ENCODE measurements at places on chromosomes 1 and 21.
A peak's percentile ranks its signal among the peaks of the same experiment; 100 is the strongest.

GRCh38 chr1:26132128-26132833, 20.7 kb downstream of the PDIK1L start:
- no peak for DNase-seq

DNA sequence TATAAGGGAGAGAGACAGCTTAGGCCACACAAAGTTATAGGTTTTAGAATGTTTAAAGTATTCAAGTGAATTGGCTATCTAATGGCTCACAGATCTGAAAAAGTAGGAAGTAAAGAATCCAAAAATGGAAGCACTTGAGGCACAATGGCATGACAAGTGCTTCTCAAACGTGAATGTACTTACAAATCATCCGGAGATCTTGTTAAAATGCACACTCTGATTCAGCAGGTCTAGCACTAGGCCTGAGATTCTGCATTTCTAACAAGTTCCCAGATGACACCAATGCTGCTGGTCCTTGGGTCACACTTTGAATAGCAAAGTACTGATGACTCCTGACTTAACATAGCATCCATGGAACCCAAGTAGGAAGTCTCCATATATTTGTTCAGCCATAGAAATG, 20.9 kb upstream of the AGL start:
- DNase-seq = no peak

DNA sequence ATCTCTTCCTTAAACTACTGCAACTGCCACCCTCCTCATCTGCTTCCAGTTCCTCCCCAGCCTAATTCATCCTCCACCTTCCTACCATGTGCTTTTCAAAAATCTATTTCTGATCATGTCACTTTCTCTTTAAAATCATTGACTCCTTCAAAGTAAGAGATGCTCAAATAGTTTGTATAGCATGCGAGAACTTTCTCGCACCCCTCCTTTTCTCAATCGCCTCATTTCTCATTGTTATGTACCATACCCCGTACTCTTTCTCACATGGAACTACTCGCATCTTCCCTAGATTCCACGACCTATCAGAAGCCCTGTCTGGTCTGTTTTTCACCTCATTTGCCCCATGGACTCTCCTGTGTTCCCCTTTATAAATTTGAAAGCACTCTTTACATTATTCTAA, 238.2 kb downstream of the NRIP1 start:
- no peak for DNase-seq

- no peak for DNase-seq
These were observed 85.7 kb upstream of the NGF start for GRCh38 chr1:115423776-115424175.

GRCh38 chr1:194223596-194223995, 1037.2 kb upstream of the B3GALT2 start:
- no peak for DNase-seq

DNA sequence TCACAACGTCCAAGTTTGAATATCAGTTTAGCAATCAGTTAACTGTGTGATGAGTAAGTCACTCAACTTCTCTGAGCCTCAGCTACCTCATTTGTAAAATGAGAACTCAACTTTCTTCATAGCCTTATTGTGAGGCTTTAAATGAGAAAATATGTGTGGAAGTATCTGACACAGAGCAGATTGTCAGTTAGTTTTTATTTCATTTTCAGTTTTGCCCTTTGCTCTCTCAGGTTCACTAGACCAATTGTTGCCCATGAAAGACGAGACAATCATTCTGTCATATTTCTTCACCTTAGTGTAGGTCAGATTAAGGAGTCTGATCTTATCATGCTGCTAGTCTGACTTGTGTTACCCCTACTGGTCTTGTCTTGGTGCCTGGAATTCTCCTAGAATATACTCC, 232.8 kb upstream of the PTBP2 start:
- DNase-seq = no peak

DNA sequence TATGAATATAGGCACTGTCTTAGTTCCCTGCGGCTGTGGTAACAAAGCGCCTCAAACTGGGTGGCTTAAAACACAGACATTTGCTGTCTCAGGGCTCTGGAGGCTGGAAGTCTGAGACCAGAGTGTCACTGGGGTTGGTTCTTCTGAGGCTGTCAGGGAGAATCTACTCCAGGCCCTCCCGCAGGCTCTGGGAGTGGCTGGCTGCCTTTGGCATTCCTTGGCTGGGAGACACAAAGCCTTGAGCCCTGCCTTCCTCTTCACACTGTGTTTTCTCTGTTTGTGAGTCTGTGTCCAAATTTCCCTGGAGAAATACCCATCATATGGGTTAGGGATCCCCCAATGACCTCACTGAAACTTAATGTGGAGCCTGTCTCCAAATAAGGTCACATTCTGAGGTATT, 38.5 kb downstream of the B3GALT5 start:
- no peak for DNase-seq

DNA sequence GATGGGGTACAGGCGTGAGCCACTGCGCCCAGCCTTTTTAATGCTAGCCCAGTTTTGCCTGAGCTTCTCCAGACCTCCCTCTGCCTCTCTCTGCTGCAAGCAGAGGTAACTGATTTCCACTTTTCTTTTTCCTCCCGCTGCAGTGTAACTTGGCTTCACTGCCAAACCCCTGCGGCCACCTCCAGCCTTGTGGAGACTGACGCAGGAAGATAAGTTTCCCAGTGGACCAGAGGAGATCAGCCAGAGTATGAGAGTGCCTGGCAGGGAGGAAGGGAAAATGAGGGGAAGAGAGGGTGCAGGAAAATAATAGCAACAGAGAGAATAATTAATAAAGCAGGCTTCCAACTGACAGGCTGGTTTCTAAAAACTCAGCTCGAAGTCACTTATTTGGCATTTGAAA, 143.7 kb downstream of the PCNX2 start:
- DNase-seq = no peak

DNA sequence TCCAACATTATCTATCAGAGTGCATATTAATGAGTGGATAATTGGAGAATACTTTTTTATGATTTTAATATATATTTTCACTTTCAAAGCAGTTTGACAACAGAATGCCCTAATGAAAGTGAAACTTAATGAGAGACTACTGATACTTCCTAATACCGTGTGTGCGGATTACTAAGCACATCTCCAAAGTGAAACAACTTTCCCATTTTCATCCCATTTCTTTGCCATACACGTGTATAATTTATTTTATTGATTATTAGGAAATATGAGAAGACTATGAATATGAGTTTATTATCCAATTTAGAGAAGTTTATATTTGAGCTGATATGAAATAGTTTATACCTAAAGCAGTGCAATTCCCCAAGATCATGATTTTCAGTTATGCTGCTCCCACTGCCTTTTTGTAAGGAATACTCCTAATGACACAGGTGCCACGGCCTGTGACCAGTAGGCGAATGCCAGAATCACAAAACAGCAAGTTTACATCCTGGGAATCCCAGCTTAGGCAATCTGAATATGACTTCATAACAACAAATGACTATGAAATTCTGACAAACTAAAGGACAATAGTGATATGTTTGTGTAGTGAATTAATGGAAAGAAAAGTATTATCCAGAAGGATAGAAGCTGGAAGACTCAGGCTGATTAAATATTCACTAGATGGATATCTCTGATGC, 202.9 kb downstream of the NCAM2 start:
- no peak for DNase-seq

- DNase-seq = no peak
These were observed 2.5 kb upstream of the MOV10 start for GRCh38 chr1:112672009-112672408.

GRCh38 chr1:8702850-8703810, 114.3 kb downstream of the RERE start:
- DNase-seq = peak; percentile 80

- no peak for DNase-seq
These were observed 12.2 kb downstream of the PFKL start for GRCh38 chr21:44312089-44312488.

DNA sequence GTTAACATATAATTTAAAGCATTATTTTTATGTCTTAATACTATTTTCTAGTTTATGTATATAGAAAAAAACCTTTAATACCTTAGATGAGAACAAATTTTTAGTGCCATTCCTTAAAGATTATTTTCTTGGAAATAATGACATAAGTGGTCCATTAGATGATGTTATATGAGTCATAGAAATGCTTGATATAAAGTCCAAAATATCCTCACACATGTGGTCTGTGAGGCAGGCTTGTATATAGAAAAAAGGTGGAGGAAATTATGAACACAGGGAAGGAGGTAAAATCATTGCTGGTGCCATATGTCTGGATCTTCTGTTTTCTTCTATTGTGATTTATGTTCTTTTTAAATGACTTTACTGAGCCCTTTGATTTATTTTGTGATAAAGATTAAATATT, 79.3 kb downstream of the MAP3K7CL start:
- no peak for DNase-seq

DNA sequence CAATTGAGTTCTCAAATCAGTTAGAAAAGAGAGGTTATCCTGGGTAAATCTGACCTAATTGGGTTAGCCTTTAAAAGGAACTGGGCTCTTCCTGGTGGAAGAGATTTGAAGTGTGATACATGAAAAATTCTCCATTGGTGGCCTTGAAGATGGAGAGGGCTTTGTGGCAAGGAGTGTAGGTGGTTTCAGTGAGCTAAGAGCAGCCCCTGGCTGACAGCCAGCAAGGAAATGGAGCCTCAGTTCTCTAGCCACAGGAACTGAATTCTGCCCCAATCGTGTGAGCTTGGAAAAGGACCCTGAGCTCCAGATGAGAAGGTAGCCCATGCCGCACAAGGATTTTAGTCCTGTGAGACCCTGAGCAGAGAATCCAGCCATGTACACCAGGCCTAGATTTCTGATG, 12.7 kb upstream of the HYI start:
- DNase-seq = no peak

DNA sequence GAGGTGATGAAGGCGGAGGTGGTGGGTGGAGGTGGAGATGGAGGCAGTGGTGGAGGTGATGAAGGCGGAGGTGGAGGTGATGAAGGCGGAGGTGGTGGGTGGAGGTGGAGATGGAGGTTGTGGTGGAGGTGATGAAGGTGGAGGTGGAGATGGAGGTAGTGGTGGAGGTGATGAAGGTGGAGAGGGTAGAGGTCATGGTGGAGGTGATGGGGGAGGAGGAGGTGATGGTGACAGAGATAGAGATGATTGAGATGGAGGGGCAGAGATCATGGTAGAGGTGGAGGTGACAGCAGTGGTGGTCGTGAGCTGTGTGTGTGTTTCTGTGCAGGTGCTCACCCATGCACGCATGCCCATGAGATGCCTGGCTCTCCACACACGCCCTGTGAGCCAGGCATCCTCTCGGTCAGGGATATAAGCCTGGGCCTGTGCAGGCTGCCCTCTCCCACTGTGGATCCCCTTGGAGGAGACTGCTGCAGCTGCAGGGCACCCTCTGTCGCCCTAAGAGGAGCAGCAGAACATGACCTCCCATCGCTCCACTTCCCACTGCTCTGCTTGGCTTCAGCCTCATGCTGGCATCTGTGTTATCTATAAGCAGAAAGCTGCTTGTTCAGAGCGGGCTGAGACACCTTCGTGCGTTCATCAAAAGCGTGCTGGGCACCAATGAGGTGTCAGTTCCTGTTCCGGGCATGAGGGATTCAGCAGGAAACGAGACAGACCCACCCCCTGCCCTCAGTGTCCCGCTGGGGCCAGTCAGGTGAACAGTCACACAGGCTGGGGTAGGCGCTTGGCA, 20.5 kb upstream of the NPHP4 start:
- DNase-seq = peak; percentile 11

DNA sequence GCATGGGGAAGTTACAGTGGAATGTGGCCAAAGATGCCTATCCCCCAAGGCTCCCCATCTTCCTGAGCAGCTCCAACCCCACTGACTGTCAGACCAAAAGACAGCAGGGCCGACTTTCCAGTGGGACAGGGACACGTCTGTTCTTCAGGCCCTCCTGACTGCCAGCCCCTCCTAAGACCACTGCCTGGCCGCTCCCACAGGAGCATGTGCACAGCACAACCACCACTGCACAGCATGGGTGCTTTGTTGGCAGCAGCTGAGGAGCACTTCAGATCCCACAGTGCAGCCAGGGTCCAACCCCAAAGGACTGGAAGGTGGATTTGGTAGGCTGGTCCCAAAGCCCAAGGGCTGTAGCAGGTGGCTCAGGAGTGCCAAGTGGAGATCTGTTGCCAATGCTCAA, 648.3 kb upstream of the BRINP3 start:
- no peak for DNase-seq

GRCh38 chr1:71041806-71042205, 5.8 kb downstream of the PTGER3 start:
- no peak for DNase-seq

DNA sequence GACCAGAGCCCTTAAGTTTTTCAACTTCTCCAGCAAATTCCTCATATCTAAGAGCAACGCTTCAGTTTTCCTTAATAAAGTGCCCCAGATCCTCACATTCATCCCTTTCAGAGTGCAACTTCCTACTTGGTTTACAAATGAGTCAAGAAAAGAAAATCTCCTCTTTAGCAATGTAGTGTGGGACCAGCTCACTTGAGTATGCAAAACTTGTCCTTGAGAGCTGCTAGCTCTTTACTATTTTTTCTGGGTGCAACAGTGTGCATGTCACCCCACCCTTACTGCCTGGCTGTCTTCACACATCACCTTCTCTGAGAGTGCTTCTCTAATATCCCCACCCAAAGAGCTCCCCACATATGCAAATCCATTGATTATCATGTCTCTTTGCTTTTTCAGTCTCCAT, 203.1 kb upstream of the CAMK1G start:
- no peak for DNase-seq

- DNase-seq = no peak
These were observed 53.9 kb downstream of the PRSS38 start for GRCh38 chr1:227869279-227869842.

- DNase-seq = no peak
These were observed 49.4 kb downstream of the SPATA46 start for GRCh38 chr1:162327144-162327787.

- DNase-seq = no peak
These were observed 96.6 kb upstream of the B3GALT2 start for GRCh38 chr1:193283016-193283415.

DNA sequence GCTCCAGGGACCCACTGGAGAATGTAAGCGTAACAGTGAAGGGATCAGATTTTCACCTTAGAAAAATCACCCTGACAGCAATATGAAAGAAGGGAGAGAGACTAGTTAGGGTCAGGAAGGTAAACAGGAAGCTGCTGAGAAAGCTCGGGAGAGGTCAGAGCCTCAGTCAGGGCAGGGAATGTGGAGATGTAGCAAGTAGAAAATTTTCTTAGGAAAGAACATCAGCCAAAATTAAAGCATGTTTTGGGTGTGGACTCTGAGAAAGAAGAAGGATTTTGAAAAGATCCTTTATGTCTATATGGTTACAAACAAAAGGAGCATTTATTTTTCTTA, 16.7 kb upstream of the ERICH3 start:
- no peak for DNase-seq

GRCh38 chr1:196890668-196891067, 2.8 kb downstream of the CFHR4 start:
- no peak for DNase-seq

DNA sequence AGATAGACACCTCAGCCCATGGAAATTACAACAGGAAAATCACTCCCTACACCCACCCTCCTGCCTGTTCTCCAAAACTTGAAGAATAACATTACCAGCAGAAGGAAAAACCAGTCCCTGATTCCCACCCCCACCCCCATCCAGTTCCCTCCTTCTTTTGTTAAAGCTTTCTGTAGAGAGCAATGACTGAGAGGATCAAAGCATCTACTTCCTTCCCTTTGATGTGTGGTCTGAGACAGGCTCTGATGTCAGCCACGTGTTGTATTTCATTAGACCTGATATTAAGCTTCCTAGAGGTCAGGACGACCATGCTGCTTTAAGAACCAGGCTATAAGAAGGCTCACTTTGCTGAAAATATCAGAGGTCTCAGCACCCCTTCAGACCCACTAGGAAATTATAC, 73.9 kb upstream of the HAO2 start:
- no peak for DNase-seq

- DNase-seq = no peak
These were observed 38.7 kb upstream of the TTC22 start for GRCh38 chr1:54839824-54840223.

GRCh38 chr1:212791261-212791675, 309 bp downstream of the NSL1 start:
- no peak for DNase-seq

Data from stimulated activated naive B cell treated with anti-CD40 and anti-IgM and Interleukin-4, amounts not matched to agents 10 μg/mL and 1 μg/mL and 100 μg/mL, for 72 hours (primary cell).